ENCODE measurements at places on chromosomes 4 and X. TPM values are rescaled to one million over a fixed set of nuclear protein-coding genes. Genes with fewer than 3 reads are reported as not detected.

GRCh38 chr4:52694936-52695335, 35.8 kb upstream of the USP46 start:
- DNase-seq: no peak

DNA sequence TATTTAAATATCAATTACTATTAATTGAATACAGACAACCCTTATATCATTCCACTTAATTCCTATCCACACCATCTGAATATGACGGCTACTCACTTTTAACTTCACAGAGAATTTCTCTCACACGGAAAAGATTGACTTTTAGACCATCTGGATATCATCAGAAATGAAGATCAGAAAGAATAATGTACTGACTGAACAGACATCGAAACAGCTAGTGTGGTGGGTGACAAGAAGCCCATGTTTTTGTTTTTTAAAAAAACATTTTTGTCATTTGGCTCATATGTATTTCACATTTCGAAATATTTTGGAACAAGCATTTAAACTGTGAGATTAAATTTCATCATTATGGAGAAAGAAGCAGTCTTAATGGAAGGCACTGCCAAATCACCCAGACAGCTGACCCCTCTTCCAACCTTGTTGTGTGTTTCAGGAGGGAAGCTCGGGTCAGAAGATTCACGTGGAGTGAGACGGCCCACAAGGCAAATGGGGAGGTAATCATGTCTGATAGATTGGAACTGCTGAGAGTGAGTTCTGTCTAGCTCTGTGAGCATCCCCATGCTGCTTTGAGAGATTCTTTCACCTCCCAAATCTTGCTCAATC, 204.2 kb upstream of the RASGEF1B start:
- no peak for DNase-seq

The APLN gene
- total RNA-seq: not detected

The NHSL2 gene
- 0.05 TPM for total RNA-seq

DNA sequence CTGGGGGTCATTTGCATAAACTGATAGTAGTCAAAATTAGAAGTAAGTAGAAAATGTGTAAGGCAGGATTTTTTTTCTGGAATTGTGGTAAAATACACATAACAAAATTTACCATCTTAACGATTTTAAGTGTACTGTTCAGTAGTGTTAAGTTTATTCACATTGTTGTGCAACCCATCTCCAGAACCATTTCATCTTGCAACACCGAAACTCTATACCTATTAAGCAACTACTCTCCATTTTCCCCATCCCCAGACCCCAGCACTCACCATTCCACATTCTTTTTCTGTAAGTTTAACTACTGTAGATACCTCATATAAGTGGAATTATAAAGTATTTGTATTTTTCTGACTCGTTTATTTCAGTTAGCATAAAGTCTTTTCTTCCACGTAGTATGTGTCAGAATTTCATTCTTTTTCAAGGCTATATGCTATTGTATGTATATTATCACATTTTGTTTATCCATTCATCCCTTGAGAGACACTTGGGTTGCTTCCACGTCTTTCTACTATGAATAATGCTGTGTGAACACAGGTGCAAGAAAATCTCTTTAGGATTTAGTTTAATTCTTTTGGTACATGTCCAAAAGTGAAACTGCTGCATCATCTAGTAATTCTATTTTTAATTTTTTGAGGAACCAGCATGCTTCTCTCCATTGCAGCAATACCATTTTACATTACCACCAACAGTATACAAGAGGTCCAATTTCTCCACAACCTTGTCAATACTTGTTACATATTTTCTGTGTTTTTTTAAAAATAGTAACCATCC, 39.1 kb upstream of the NSUN7 start:
- DNase-seq: no peak

The XAGE2 gene
- total RNA-seq: not detected

DNA sequence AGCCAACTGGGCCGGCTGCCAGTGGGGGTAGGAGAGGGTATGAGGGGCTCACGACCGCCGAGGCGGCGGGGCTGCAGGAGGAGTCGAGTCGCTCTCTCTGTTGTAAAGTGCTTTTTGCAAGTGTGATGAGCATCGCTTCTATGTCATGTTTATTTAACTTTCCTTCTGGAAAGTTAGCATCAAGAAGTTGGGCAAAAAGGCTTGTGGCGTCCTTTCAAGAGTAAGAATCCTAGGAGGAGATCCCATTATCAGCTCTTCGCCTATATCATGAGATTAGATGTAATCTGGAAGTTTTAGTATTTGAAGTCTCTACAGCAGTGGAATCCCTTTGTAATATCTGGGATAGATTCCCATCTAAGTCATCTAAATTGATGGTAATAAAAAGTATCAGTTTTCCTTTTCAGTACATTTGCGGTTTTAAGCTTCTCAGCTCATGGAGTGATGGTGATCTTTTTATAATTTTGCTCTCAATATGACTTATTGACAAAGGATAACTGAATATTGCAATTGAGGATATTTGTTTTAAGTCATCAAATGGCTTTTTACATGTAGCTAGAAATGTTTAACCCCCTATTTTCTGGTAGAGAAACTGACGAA, 1.7 kb downstream of the GALNT7 start:
- DNase-seq: no peak

DNA sequence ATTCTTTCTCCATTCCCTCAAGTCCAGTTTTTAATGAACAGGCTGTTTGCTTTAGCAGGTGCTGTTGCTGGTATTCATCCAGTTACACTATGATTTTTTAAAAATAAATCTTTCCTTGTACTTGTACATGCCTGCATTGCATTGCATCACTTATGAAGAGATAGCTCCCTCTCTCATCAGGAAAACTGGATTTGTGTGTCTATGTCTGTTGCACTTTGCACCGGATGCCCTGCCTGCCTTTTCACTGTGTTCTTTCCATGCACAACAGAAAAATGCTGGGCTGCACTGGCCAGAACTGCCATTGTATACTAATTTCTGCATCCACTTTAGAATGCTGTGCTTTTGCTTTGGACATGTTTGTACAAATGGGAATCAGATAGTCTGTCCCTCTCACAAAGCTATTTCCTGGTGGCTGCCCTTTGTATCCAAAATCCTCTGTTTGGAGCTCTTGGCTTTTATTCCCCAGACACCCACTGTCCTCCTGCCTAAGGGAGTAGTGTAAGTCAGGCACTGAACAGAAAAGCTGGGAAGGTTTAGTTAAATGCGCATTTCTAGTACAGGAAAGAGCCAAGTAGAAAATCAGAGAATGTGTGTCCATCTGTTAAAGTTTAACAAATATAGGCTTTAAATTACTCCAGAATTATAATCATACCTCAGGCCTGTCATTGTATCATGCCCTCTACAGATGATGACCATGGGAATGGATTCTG, 119.1 kb downstream of the MBNL3 start:
- no peak for DNase-seq

- no peak for DNase-seq
These were observed 326.8 kb downstream of the TRIML1 start for GRCh38 chr4:188466001-188466400.

DNA sequence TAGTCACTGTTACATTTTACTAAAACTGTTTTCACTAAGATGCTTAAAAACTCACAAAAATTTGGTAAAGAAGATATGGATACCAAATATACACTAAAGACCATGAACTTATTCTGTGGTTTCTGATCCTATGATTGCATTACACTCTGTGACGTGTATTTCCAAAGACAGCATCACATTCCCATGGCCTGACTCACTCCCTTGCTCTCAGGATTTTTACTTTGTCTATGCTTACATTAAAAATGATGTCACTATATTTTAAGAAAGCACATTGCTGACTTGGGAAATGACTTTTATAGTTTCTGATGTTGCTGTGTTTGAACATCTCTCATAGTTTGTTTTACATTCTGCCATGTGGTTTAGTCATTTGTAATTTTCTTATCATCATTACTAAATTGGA, 327.9 kb upstream of the MAGEB18 start:
- no peak for DNase-seq

GRCh38 chrX:103878466-103879122, 46.5 kb upstream of the RAB9B start:
- no peak for DNase-seq

The SPOCK3 gene
- total RNA-seq: not detected

DNA sequence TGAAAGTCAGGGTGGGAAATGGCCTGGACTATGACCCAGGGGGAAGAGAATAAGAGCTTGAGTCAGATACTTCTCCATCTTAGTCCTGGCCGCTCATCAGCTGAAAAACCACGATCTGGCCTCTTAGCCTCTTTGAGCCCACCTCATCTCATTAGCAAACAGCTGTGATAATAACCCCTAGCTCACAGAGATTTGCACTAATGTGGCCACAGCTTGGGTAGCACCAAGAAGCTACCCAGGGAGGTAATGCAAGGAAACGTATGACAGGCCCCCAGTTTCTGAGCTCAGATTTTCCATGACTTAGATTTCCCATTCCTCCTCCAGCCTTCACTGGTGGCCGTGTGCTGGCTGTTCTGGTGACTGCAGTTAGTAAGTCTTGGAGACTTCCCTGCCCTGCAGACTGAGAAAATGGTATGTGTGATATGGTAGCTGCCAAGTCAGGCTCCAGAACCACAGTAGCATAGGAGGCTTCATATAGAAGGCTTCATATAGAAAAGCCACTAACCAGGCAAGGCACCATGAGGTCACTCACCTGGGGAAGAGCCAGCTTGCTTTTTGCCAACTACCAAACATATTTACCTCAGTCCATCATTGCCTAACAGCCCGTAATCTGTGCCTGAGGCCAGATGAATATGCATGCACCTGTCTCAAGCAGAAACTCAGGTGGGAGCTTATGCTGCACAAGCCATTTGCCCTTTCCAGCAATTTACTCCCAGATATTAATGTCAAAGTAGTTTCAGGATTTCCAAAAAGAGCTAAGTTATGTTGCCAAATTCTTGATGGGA, 51.4 kb upstream of the GABRE start:
- DNase-seq: no peak

The DKC1 gene
- 111 TPM for total RNA-seq

DNA sequence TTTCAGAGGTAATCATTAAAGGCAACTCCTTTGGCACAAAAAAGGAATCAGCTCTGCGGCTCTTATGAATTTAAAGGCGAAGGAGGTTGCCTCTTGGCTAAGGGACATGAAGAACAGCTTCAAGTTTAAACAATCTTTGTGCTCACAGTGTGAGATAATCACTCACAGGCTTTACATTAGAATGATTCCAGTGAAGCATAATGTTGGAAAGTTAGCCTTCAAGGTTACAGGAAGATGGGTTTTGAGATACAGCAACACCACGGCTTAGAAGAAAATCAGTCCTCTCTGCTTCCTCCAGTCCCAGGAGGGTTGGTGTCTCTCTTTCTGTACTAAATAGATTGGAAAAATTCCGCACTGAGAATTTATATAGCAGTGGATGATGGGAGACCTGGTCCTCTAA, 11.6 kb upstream of the SCD5 start:
- no peak for DNase-seq

The NXF3 gene
- total RNA-seq: not detected

DNA sequence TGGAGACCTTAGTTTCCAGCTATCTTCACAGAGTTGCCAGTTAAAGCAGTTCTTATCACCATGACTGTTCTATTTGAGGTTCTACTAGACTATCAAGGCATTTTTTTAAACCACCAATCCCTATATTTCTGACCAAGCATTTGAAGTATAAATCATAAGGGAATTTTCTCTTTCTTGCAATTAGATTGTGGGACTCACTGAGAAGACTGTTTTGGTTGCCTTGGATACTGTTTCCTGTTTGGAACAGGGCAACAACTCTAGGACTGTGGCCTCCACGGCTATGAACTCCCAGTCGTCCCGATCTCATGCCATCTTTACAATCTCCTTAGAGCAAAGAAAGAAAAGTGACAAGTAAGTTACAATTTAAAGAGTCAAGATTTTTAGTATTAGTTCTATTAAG, 11.8 kb downstream of the KIF4A start:
- no peak for DNase-seq

- no peak for DNase-seq
These were observed 455 bp upstream of the ABCB7 start for GRCh38 chrX:75156531-75156945.

DNA sequence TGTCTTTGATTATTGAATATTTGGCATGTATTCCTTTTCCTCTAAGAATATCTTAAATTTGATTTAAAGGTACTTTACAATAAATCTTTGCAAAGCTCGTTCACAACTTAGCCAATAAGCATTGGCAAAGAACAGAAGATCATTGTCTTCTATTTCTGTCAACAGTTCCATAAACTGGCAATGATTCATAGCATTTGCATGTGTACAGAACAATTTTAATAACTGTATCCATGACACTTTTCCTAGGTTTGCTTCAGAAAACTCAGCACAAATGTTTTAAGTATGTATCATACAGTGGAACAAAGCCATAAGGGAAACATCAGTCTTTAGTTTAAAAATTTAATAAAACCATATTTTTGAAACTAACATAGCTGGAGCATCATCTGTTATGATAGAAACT, 462.7 kb upstream of the RPS6KA3 start:
- no peak for DNase-seq

- no peak for DNase-seq
These were observed 75.0 kb downstream of the PTTG2 start for GRCh38 chr4:38034986-38035882.

DNA sequence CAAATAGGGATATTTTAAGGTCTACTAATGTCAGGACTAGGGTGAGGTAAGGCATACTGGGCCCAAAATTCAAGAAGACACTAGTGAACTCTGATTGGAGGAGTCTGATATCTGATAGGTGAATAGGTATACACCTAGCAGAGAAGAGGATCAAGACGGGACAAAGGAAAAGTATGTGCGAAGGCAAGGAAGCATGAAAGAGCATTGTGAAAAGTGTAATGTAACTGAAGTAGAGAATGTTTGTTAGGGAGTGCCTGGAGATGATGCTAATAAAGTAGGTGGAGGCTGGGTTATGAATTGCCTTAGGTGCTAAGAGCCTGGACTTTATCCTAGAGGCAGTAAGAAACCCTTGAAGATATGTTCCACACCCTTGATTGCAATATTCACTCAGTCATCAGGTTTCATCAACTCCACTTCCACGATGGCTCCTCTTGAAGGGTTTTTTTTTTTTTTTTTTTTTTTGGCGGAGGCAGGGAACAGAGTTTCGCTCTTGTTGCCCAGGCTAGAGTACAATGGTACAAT, 49.9 kb upstream of the XIAP start:
- DNase-seq: no peak

The ZCCHC12 gene
- not detected for total RNA-seq

The OPN1MW gene
- total RNA-seq: not detected

DNA sequence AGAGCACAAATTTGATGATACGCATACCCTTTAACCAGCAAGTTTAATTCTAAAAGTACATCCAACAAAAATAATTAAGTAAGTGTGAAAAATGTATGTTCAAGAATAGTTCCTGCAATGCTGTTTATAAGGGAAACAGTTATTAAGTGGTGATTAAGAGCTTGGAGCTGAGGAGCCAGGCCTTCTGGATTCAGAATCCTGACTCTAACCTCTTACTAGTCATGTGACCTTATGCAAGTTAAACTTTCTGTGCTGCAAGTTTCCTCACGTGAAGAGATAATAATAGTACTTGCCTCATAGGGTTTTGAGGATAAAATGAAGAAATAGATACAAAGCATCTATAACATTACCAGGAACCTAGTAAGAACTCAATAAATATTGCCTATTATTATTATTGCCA, 77.7 kb downstream of the FAM13A start:
- DNase-seq: no peak

DNA sequence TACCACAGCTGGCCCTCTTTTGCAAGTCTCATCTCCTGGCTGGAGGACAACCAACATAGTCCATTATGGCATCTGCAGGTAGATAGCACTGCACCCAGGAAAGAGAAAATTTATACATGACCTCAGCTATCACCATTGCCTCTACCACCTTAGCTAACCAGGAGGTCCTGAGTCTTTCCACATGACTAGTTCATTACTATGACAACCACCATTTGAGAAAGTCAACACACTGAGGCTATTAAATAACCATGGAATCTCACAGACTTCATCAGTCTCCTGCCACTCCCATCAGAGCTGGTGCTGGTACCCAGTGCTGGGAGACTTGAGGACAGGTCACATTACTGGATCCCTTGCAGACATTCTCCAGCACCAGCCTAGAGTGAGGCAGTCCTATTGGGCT, 285.9 kb downstream of the GBA3 start:
- DNase-seq: no peak
